ENCODE measurements at places on chromosomes 1 and 21. TPM values are rescaled to one million over a fixed set of nuclear protein-coding genes. Genes with fewer than 3 reads are reported as not detected.
A peak's percentile ranks its signal among the peaks of the same experiment; 100 is the strongest.

DNA sequence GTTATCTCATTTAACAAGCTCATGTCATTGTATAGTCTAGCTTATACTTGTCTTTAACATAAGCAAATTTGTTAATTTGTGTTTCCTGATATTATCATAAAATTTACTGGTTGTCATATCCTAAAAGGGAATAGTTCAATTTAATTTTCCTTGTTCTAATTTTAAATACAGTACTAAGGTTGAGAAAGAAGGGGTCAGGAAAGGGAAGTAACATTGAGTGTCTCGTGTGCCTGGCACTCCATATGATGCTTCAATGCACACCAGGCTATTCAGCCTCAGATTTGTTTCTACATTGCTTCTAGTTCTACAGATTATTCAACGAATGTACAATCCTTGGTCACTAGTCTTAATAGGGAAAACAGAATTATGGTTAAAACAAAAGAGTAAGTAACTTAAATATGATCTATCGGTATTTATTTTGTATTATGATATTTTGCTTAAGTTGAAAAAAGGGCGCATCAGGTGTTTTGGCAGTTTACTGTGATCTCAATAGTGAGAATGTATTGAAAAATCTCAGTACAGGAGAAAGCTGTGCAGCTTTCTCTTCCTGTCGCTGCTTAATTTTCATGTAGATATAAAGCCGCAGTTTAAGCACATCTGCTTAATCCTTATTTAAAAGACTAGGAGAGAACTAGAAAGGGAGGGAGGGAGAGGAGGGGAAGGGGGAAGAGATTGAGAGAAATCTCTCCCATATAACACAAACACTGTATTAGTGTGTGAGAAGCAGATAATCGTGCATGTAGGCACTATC lies 13.0 kb downstream of the PTPRC start:
- H3K27ac ChIP-seq: no peak overlapping the region
- no peak for DNase-seq
- H3K4me3 ChIP-seq: no peak overlapping the region
- no peaks in the 10 kb centered on the region for H3K36me3 ChIP-seq

The NOS1AP gene
- total RNA-seq: 4.8 TPM

- no peaks in the 10 kb centered on the region for H3K4me1 ChIP-seq
- DNase-seq: no peak
- no peak overlapping the region for H3K4me3 ChIP-seq
- H3K36me3 ChIP-seq: no peaks in the 10 kb centered on the region
- no peak overlapping the region for H3K27ac ChIP-seq
These were observed 52.2 kb downstream of the XCL2 start for GRCh38 chr1:168491527-168492164.

GRCh38 chr1:245693116-245693793 lies 538.5 kb downstream of the KIF26B start:
- no peaks in the 10 kb centered on the region for H3K4me1 ChIP-seq
- H3K27ac ChIP-seq: no peak overlapping the region
- H3K4me3 ChIP-seq: no peak overlapping the region
- no peaks in the 10 kb centered on the region for H3K27me3 ChIP-seq
- no peak for DNase-seq

- peaks cover 5% of the 10 kb centered on the region for H3K4me1 ChIP-seq
- peak; percentile 3 for DNase-seq
- no peak overlapping the region for H3K27ac ChIP-seq
- no peak overlapping the region for H3K4me3 ChIP-seq
These were observed 91.1 kb upstream of the UBE2U start for GRCh38 chr1:64112281-64112680.

DNA sequence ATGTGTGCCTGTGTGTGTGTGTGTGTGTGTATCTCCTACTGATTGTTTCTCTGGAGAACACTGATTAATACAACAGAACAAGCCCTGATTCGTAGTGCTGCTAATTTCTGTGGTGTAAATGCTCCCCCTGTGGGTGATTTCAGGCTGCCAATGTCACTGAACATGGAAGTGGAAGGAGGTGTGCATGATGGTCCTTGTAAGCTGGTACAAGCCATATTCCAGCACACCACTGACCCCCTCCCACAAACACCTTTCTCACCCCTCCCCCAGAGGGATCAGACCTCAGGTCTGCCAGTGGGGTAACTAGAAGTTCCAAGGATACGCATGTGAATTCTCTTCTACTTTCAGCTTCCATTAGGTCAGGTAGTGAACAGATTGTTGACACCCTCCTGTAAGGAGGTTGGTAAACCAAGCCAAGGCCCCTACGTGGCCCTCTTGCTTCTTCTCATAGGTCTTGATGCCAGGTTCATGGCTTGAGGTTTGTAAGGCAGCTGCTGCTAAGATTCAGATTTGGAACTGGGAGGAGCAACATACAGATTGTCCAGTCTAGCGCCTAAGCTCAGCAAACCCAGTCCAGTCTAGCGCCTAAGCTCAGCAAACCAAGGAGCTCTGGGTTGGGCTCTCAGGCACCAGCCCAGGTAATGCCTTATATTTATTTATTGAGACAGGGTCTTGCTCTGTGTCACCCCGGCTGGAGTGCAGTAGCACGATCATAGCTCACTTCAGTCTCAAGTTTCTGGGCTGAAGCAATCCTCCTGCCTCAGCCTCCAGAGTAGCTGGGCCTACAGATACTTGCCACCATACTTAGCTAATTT lies 38.7 kb downstream of the DHCR24 start:
- H3K4me3 ChIP-seq: no peak overlapping the region
- DNase-seq: peak; percentile 62
